ENCODE measurements at places on chromosomes 5 and 9.
A peak's percentile ranks its signal among the peaks of the same experiment; 100 is the strongest.

DNA sequence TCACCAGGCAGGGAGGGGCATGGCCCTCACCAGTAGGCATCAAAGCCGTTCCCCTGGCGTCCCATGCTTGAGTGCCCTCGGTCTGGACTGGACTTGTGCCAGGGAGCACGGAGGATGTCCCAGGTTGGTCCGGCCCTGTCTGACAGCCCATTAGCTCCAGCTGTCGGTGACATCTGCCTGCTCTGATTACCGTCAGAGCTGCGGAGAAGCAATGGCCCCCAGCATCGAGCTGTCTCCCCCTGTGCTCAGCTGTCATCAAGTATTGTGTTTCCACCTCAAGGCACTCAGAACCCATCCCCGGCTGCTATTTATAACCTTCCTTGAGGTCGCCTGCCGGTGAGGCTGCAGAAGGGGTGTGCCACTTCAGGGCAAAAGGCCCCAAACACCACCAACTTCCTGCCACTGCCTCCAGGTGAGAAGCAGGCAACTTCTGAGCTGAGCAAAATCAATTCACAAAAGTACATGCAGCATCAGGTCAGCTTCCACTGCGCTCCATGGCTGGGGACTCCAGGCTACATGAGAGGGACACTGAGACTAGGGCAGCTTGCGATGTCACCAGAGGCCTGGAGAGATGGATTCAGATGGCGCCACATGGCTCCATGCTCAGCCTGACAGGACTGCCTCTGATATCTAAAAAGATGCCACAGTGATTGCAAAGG is 142.7 kb downstream of the C5orf15 start:
- H3K4me1 ChIP-seq, result peaks cover 73% of the 10 kb centered on the region
- H3K27me3 ChIP-seq, result peaks cover 8% of the 10 kb centered on the region
- no peak overlapping the region for H3K4me3 ChIP-seq
- H3K36me3 ChIP-seq, result no peaks in the 10 kb centered on the region
- no peak for DNase-seq

GRCh38 chr9:33881635-33882034 is 64.7 kb downstream of the UBE2R2 start:
- H3K36me3 ChIP-seq, result peaks cover 13% of the 10 kb centered on the region
- no peak overlapping the region for H3K4me3 ChIP-seq
- H3K27me3 ChIP-seq, result no peaks in the 10 kb centered on the region
- H3K27ac ChIP-seq, result peak overlapping the region; percentile 38

- no peaks in the 10 kb centered on the region for H3K36me3 ChIP-seq
- H3K27ac ChIP-seq, result no peak overlapping the region
These were observed 265.6 kb downstream of the TMEM232 start for GRCh38 chr5:110460837-110461236.

GRCh38 chr9:124210697-124211096 is 47.1 kb upstream of the NEK6 start:
- peaks cover 26% of the 10 kb centered on the region for H3K4me1 ChIP-seq
- H3K4me3 ChIP-seq, result no peak overlapping the region
- peaks cover 22% of the 10 kb centered on the region for H3K27me3 ChIP-seq
- no peaks in the 10 kb centered on the region for H3K36me3 ChIP-seq
- DNase-seq, result no peak

DNA sequence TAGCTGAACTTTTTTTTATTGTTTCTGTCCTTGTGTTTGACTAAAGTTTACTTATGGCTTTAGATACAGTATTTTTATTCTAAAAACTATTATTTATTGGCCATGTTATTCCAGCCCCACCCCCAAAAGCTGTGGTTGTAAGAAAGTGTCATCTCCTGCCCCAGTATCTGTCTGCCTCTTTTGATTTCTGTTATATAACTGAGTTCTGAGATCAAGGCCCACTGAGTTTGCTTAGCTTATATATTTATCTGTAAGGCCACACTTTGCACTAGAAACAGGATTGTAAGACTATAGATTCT is 116.8 kb upstream of the TNFAIP8 start:
- no peak overlapping the region for H3K27ac ChIP-seq
- H3K4me1 ChIP-seq, result no peaks in the 10 kb centered on the region
- DNase-seq, result no peak
- no peak overlapping the region for H3K4me3 ChIP-seq

DNA sequence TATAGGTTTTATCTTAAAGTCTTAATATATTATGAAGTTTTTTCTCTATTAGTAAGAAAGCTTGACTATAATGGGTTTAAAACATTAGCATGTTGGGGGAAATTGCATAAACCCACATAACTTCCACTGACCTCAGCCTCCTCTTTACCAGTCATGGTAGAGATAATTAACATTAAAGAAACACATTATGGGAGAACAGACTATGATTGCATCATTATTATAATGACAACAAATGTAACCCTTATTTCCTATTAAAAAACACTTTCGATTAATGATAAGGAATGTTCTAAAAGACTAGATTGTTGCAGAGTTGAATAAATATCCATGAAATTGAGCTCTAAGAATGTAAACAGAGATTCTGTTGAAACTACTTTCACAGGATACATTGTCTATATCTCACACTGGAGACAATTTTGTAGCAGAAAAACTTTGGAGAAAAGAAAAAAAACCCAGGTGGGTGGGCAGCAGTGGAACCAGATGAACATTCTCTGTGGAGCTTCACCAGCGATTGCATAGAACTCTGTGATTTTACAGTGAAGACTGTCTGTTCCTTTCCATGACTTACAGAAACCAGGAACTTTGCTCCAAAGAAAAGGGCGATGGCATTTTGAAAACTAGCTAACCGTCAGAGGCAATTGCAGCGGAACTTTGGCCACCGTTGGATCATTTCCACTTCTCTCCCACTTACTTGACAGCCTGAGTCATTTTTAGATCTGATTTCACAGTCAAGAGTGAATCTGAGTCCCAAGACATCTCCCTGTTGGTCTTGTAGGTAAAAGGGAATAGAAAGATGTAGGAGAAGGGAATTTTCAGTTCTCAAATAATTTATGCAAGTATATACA is 21.0 kb upstream of the ERAP2 start:
- no peak overlapping the region for H3K27ac ChIP-seq
- peaks cover 5% of the 10 kb centered on the region for H3K36me3 ChIP-seq

GRCh38 chr5:1916041-1917001 is 33.6 kb upstream of the IRX4 start:
- DNase-seq, result no peak
- peaks cover 34% of the 10 kb centered on the region for H3K27me3 ChIP-seq
- no peak overlapping the region for H3K27ac ChIP-seq

- H3K27ac ChIP-seq, result no peak overlapping the region
- H3K27me3 ChIP-seq, result peaks cover 5% of the 10 kb centered on the region
- H3K36me3 ChIP-seq, result no peaks in the 10 kb centered on the region
These were observed 172.9 kb upstream of the NREP start for GRCh38 chr5:111929867-111930266.

DNA sequence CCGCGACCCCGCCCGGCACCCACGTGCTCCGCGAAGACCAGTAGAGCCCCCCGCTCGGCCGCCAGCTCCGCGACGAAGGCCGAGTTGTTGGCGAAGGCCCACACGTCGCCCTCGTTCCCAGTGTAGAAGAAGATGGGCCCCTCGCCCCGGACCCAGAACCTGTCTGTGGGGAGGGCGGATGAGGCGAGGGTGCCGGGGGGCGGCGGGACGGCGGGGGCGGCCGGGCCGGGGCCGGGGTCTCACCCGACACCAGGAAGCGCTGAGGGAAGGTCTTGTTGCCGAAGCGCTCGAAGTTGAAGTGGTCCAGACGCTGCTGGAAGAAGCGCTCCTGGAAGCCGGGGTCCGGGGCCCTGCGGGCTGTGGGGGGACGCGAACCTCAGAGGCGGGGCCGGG is 317 bp downstream of the DPP7 start:
- no peaks in the 10 kb centered on the region for H3K4me1 ChIP-seq
- peaks cover 43% of the 10 kb centered on the region for H3K27me3 ChIP-seq
- no peaks in the 10 kb centered on the region for H3K36me3 ChIP-seq
- DNase-seq, result no peak
- no peak overlapping the region for H3K27ac ChIP-seq

DNA sequence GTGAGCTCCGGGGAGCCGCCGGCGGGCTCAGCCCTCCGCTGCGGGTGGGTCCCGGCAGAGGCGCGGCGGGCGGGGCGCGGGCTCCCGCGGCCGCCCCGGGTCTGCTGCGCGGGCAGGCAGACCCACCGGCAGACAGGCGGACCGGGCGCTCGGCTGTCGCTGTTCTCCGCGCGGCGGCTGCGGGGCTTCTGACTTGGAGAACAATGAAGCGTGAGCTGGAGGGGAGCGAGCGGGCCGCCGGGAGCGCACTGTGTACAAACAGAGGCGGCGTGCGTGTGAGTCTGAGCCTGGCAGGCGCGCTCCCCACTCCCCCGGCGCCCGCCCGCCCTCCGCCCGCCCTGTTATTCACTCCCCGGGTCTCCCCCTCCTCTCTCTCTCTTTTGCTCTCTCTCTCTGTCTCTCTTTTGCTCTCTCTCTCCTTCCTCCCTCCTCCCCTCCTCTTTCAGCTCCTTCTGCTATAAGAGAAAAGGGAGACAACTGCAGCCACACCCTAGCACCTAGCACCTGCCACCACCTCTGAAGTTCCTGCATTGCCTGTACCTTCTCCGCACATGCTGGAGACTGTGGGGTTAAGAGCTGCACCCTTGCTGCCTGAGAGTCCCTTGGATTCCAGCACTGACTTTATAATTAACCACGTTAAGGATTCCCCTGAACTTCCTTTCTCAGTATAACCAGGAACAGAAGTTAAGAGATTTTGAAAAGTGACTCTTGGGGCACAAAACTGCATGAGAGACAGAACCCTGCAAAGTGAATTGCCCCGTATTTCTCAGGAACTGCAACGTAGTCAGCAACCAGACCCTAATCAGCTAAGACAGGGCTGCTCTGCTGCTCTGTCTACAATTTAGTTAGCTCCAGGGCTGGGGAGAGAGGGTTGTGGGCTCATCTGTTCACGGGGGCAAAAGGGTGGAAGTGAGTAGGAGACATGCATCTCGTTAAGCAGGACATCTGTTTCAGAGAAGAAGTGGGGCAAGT is at the start of gene EDIL3:
Gene EDIL3, minus strand, starts transcription at position 277 of the 972 bp plus-strand sequence. CDS start 506 bp downstream, outside the sequence.
- peaks cover 27% of the 10 kb centered on the region for H3K4me1 ChIP-seq
- peak within 1 kb of the TSS; percentile 57 for H3K27ac ChIP-seq
- peaks cover 23% of the 10 kb centered on the region for H3K27me3 ChIP-seq
- DNase-seq, result peak; percentile 82
- H3K36me3 ChIP-seq, result no peaks in the 10 kb centered on the region

- H3K27ac ChIP-seq, result peak within 1 kb of the TSS; percentile 99
- peak; percentile 97 for DNase-seq
- H3K27me3 ChIP-seq, result peaks cover 6% of the 10 kb centered on the region
- H3K4me3 ChIP-seq, result peak within 1 kb of the TSS; percentile 95
These were observed at the start of gene ALDH7A1 for GRCh38 chr5:126594748-126595485. ALDH7A1 (minus strand) TSS chr5:126595219; CDS start chr5:126595198, 21 bp downstream.

DNA sequence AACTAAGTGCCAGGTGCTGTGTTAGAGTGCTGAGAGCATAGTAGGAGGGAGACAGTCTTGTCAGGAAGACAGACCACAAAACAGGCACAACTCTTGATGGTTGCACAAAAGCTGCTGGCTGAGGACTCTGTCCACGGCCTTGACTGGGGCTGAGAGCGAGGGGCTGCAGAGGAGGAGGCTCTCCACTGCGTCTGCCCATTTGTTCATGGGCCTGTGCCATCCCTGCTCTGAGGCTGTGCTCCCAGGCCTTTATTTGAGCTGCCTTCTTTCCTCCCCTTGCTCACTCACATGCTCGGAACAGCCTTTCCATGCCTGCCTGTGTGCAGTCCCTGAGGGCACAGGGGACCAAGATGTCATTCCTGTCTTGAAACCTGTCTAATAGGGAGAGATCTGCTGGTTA is 147.8 kb downstream of the CACNA1B start:
- H3K27ac ChIP-seq, result no peak overlapping the region
- H3K36me3 ChIP-seq, result no peaks in the 10 kb centered on the region

- peaks cover 13% of the 10 kb centered on the region for H3K4me1 ChIP-seq
- no peak overlapping the region for H3K27ac ChIP-seq
- peaks cover 37% of the 10 kb centered on the region for H3K36me3 ChIP-seq
- DNase-seq, result no peak
- H3K27me3 ChIP-seq, result no peaks in the 10 kb centered on the region
These were observed 14.6 kb downstream of the ANKS6 start for GRCh38 chr9:98781588-98782383.

DNA sequence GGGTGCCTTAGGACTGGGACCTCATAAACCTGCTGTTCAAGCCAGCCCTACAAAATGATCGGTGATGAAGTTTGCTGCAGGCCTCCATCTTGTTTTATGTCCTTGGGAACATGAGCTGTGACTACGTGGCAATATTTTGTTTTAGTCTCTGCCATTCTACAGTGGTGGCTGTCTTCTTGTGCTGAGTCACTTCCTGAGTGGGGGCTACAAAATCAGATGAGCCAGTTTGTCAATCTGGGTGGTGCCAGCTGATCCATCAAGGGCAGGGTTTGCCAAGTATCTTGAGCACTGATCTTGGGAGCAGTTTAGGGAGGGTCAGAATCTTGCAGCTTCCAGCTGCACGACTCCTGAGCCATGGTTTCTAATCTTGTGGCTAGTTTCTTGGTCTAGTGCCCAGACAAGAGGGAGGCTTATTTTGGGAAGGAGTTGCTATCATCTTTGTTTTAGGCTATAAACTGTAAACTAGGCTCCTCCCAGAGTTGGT is 94.7 kb downstream of the YTHDC2 start:
- H3K27ac ChIP-seq, result no peak overlapping the region
- H3K27me3 ChIP-seq, result peaks cover 9% of the 10 kb centered on the region

DNA sequence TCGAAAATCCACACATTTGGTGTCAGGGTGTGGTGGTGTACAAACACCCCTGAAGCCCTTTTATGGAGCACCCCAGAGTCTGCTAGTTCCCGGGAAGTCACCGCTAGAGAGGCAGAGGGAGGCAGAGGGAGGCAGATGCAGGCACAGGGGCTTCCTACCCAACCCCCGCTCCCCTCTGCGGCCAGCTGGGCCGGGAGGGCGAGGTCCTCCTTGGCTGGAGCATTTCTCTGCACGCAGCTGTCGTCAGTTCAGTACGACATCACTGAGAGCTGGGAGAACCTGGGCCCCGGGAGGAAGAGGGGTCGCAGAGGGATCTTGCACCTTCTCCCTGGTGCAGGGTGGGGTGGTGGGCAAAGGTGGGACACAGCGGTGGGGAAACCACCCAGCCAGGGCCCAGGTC is 15.8 kb upstream of the UBAC1 start:
- H3K36me3 ChIP-seq, result no peaks in the 10 kb centered on the region
- no peak overlapping the region for H3K4me3 ChIP-seq
- H3K4me1 ChIP-seq, result peaks cover 20% of the 10 kb centered on the region
- no peak overlapping the region for H3K27ac ChIP-seq
- H3K27me3 ChIP-seq, result peaks cover 18% of the 10 kb centered on the region
- DNase-seq, result no peak

- peak overlapping the region; percentile 73 for H3K27ac ChIP-seq
- H3K4me1 ChIP-seq, result peaks cover 51% of the 10 kb centered on the region
- no peak for DNase-seq
- H3K27me3 ChIP-seq, result peaks cover 6% of the 10 kb centered on the region
These were observed 27.0 kb downstream of the SKP1 start for GRCh38 chr5:134149571-134150303.

DNA sequence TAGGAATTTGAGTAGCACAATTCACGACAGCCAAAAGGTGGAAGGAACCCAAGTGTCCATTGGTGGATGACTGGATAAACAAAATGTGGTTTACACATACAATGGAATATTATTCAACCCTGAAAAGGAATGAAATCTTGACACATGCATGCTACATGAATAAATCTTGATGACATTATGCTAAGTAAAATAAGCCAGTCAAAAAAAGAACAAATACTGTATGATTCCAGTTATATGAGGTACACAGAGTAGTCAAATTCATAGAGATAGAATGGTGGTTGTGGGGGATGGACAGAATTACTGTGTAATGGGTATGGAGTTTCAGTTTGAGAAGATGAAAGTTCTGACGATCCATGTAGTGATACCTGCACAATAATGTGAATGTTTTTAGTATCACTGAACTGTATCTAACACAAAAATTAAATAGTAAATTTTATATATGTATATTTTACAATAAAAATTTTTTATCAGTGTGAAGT is 117.7 kb upstream of the GNA14 start:
- H3K27ac ChIP-seq, result no peak overlapping the region
- DNase-seq, result no peak

GRCh38 chr9:114216081-114216480 is 60.7 kb downstream of the COL27A1 start:
- H3K27me3 ChIP-seq, result no peaks in the 10 kb centered on the region
- peaks cover 28% of the 10 kb centered on the region for H3K4me1 ChIP-seq
- peaks cover 19% of the 10 kb centered on the region for H3K36me3 ChIP-seq
- no peak overlapping the region for H3K4me3 ChIP-seq
- DNase-seq, result no peak
